ENCODE measurements at places on chromosomes 6 and 20.

GRCh38 chr6:153564803-153565202 is 433.7 kb upstream of the RGS17 start:
- no peak for DNase-seq

DNA sequence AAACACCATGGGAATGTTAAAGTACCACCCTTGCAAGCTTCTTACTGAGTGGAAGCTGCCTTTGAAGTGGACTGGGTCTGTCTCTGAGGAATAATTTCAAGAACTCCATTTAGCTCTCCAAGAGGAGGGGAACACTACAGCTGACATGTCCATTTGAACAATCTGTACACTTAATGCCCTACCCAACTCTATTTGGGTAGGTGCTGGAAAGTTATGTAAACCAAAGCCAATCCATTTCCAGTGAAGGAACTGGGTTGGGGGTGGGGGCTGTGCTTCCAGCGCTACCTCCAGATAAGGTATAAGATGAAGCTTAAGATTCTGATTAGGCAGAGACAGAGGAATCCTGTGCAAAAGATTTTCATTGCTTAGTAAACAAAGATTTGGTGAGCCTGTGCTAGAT is 122.0 kb downstream of the TCP11 start:
- no peak for DNase-seq

DNA sequence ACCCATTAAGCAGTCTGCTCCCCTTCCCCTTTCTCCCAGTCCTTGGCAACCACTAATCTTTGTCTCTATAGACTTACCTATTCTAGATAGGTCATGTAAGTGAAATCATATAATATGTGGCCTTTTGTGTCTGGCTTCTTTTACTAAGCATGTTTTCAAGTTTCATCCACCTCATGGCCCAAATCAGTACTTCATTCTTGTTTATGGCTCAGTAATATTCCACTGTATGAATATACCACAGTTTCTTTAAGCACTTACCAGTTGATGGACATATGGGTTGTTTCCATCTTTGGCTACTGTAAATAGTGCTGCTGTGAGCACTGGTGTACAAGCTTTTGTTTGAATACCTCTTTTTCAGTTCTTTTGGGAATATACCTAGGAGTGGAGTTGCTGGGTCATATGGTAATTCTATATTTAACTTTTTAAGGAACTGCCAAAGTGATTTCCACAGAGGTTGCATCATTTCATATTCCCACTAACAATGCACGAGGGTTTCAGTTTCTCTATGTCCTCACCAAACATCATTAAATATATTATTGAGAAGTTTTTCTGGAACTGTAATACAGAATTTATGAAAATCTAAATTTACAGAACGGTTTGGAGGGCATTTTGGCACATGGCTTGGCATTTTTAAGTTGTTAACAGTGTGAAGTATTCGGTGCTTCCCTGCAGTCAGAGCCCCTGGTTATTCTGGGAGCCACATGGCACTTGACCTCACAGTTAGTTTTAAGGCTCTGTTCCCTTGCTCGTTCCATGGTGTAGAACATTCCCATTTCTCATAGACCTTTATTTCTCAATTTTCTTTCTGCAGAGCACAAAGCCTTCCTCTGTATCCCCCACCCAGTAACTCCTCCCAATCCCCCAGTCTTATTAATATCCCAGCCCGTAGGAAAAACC is 27.0 kb upstream of the DTNBP1 start:
- DNase-seq = no peak

GRCh38 chr6:53741034-53741823 is 53.6 kb upstream of the LRRC1 start:
- DNase-seq = no peak

DNA sequence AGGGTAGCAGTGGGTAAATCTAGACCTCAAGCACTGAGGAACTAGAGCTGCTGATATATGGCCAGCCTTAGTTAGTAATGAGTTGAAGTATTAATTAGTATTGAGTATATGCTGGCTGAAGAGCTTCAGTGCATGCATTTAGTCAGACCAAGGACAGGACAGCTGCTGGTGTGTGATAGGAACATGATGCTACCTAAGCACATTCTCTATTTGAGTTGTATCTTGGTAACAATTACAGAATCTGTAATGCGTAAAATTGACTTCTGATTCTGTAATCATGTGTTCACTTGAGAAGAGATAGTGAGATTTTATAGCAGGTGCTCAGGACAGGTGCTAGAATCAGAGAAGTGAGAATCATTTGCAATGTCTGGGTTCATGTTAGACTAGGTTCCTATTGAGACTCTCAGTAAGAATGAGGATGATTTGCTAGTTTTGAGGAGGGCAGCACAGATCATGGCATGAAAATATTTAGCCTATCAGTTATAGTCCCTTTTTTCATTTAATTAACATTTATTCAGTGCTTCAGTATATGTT is 369.4 kb upstream of the HS3ST5 start:
- no peak for DNase-seq

DNA sequence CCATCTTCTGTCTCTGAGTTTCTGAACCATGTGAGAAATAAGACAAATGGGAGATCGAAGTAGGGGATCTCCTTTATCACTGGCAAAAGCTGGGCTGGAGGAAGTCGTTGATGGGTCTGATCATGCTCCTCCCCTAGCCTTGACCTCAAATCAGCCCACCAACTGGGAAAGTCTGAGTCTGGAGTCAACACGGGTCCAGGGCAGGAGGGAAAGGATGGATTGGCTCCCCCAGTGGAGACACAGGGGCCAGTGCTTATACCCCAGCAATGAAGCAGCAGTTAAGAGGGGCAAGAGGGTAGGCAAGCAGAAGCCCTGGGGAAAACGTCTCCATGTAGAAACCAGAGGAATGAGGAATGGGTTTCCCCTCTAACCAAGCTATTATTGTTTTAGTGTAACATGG is 152.6 kb downstream of the TBC1D7 start:
- DNase-seq = no peak

DNA sequence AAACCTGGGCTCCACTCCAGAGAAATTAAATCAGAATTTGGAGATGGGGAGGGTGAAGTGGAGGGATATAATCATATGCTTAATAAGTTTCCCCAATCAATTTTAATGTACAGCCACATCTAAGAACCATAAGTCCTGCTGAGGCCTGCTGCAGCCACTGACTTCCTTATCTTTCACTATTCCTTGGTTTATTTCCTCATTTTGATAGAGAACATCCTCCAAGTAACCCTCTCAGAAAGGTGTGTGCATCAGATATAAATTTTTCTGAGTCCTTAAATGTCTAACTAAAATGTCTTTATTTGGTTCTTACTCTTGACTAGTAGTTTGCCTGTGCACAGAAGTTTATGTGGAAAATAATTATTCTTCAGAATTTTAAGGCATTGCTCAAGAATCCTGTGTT is 23.7 kb upstream of the SIRT5 start:
- DNase-seq = no peak

DNA sequence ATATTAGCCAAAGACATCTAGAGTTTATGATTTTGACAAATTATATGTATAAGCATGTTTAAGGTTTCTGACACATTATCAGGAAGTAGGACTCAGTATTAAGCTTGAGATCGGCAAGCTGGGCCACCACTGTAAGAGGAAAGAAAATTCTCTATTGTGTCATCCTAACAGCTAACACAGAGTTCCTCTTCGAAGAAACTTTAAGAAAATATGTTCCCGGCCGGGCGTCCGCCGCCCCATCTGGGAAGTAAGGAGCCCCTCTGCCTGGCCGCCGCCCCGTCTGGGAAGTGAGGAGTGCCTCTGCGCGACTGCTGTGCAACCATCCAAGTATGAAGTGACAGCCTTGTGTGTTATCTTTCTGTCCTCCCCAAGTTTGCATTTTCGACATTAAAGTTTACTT is 23.0 kb downstream of the USP49 start:
- no peak for DNase-seq

GRCh38 chr6:40293460-40294185 is 293.5 kb downstream of the LRFN2 start:
- DNase-seq = no peak

DNA sequence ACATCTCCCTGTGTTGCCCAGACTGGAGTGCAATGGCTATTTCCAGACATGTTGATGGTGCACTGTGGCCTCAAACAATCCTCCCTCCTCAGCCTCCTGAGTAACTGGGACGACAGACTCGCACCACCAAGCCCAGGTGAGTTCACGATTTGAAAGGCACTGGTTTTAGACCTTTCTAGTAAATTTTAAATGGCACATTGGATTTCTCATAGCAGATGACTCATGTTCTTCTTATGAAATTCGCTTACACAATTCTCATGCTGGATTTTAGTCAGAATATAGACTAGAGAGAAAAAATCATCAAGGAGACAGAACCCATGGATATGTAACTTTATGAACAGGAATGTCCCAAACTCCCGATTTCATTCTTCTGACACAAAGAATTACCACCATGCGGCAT is 18.1 kb upstream of the PXDC1 start:
- no peak for DNase-seq

DNA sequence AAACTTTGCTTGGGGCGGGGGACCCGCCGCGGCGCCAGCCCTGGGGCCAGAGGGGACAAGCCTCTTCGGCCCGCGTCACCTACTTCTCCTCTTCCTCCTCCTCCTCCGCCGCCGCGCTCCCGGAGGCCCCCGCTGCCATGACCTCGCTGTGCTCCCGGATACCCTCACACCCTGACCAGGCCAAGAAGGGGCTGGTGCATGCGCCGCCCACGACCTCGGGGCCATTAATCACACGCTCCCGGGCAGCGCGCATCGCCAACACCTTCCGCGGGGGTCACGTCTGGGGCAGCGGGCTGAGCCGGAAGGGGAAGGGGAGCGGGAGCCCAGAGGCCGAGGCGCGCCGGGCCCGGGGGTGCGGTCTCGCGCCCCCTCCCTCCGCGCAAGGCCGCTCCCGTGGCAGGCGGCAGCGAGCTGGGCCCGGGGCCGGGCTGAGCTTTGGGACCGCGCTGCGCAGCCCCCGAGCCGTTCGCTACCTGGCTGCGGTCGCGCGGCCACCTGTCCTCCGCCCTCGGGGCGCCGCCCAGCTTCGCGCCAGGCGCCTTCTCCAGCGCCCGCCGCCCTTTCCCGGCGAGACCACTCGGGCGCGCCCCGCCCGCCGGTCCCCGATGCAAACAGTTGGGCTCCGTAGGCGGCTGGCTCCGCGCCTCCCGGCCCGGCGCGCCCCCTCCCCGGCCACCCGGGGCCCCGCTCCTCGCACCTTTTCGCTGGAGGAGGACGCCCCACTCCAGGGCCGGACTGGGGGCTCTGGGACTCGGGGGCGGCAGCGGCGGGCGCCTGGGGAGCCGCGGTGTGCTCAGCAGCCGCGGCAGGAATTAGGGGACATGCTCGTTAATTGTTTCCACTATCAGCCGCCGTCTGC is 575 bp upstream of the CNR1 start:
- DNase-seq = no peak
